ENCODE measurements at places on chromosomes 7 and 10.

- DNase-seq, result no peak
These were observed 25.7 kb upstream of the C1GALT1 start for GRCh38 chr7:7156663-7157062.

DNA sequence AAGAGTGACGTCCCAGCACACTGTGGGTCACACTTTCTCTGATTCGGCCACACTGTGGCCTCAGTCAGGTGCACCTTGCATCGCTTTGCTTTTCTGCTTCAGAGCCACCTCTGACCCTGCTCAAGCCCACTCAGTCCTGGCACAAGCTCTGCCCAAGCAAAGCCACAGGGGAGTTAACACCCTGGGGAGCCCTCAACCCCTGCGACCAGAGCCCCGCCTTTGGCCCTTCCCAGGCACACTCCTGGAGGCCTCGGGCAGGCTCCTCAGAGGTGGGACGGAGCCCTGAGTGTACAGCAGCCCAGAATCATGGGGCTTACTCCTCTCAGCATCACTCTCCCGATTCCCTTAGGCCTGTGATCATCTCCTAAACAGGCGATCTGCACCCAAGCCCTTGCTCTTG is 71.0 kb downstream of the HIPK2 start:
- DNase-seq, result no peak

- DNase-seq, result no peak
These were observed 3.6 kb downstream of the OR2F2 start for GRCh38 chr7:143938379-143939243.

- no peak for DNase-seq
These were observed 569 bp downstream of the CAV1 start for GRCh38 chr7:116525298-116525912.

DNA sequence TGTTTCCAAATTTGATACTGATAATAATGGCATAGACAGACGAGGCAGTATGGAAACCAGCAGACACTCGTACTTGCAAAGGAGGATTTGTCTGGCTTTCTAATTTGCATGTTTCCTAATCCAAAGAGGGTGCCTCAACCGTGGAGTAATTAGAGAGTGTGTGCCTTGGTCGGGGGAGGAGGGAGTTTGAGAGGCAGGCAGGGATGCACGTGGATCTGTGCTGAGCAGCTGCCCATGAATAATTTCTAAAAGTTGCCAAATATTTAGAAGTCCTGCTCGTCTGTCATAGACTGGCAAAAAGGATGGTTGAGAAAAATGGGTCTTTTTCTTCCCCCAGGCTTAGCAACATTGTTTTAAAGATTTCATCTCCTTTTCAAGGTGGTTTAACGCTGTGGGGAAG is 69.4 kb downstream of the PTPRE start:
- no peak for DNase-seq

DNA sequence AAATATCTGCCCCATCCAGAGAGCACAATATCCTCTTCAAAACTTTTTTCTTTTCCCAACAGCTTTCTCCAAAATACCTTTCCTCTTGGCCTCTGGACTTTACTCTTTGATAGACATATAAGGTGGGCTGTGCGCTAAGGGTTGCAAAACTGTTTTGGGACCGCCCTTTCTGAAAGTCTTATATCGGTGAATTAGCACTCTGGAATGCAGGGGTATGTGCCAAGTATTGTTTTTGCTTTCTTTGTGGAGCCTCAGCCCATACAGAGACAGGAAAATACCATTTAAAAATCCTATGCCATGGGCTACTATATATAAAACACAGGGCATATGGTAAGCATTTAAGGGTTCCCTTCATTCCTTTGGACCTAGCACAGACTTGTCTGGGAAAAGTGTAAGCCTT is 37.7 kb downstream of the PPP1R17 start:
- DNase-seq, result no peak

GRCh38 chr7:114979388-114979787 is 57.5 kb downstream of the MDFIC start:
- no peak for DNase-seq

GRCh38 chr7:32062150-32062549 is 8.1 kb downstream of the PDE1C start:
- DNase-seq, result no peak
